ENCODE measurements at places on chromosomes 2 and 18.

GRCh38 chr2:56182420-56182819, 1.4 kb upstream of the CCDC85A start:
- DNase-seq = no peak

- DNase-seq = no peak
Observed at GRCh38 chr18:35019933-35020332, 21.3 kb upstream of the MAPRE2 start.

DNA sequence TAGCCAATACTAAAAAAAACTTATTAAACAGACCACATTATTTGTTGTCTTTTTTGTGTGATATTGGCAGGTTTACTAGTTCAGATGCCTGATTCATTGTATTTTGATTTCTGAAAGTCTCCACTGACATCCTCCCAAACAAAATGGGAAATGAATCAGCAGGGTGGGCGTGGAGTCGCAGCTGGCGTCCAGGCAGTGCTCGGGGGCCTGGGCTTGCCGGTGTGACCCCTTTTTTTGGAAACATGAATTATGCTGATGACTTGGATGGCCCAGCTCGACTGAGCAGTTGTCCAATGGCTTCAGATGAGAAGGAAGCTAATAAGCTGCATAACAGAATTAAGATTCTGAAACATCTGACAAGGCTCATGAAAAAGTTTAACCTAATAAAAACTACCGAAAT, 1.7 kb upstream of the KCNG2 start:
- no peak for DNase-seq

- DNase-seq = no peak
Observed at GRCh38 chr2:98805412-98806171, 74.7 kb upstream of the MGAT4A start.

DNA sequence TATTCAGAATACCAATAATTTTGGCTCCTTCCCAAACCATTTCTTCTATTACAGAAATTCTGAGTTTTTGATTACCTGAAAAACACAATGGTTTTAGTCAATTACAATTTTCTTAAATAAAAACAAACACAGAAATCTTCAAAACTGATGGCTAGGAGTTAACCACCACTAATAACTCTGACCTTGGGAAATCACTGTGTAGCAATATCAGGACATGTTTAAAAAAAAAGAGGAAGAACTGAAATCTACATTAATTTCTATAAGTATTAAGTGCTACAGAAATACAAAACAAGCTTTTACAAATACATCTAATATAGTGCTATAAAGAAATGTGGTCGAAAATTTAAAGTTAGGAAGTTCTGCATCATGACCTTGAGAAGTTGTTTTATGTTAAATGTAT, 14.9 kb downstream of the L3MBTL4 start:
- DNase-seq = no peak

- peak; percentile 56 for DNase-seq
Observed at GRCh38 chr2:141493936-141494335, 636.9 kb downstream of the LRP1B start.

GRCh38 chr2:42987112-42987922, 194.9 kb upstream of the HAAO start:
- no peak for DNase-seq

GRCh38 chr2:241379481-241380480, 23.7 kb downstream of the FARP2 start:
- no peak for DNase-seq

GRCh38 chr18:27227721-27228120, 42.6 kb upstream of the CHST9 start:
- no peak for DNase-seq

DNA sequence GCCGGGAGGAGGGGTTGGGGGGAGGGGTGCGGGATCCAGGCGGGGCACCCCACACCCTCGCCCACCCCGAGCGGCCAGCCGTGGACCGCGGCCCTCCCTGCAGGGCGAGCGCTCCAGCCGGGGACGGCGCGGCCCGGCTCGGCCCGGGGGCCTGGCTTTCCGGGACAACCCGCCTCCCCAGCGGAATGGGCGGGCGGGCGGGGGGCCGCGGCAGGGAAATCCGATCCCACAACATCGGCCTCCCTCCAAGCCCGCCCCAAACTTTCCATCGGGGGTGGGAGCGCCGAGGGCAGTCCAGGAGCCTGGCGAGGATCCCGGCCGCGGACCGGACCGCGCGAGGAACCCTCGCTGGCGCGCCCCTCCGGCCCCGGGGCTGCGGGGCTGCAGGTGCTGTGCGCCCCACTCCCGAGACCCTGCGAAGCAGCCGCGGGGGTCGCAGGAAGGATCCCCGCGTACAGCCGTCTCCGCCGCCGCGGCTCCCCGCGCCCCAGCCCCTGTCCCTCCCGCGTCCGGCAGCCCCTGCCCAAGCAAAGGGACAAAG, 529 bp downstream of the SEMA4C start:
- DNase-seq = no peak

GRCh38 chr2:194327196-194327888, 1329.7 kb upstream of the SLC39A10 start:
- DNase-seq = no peak

DNA sequence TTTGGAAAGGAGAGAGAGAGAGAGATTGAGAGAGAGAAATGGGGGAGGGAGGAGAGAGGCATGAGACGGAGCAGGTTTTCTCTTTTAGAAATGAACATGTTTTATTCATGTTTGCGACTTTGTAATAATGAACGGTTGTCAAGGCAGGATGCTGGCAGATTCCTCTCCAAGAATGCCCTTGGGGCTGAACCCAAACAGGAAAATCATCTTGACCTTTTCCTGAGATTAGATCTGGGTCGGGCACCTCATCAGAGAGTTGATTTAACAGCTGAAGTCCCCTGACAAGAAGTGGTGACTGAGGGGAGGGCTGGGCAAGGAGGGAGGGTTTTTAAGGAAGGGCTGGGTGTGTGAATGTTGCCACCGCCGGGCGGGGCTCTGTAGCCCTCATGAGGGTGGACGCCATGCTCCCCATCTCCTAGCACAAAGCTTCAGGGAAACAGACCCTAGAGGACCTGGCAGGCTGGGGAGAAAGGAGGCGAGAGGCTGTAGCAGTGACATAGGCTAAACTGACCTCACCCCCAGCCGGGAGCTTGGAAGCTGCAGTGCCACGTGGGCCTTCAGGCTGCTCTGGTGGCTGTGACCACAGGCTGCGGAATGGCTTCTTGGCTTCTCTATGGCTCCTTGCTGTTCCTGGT, 60.0 kb downstream of the LIPG start:
- DNase-seq = no peak

- no peak for DNase-seq
Observed at GRCh38 chr2:101718479-101718878, 21.0 kb downstream of the MAP4K4 start.

DNA sequence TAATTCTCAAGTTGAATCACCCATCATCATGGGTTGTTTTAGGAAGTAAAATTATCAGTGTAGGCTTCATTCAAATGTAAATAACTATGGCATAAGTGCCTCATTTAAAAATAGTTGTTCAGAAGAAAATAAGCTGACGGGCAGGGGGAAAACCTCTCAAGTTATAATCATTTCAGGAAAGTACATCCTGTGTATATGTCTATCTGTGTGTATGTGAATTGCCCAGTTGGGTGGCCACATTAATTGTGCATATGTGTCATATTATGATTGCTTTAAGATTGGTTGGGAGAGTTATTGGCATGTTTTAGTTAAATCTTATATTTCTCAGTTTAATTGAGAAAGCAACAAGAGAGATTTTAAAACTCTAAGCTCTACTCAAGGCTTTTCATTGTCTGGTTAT, 282.8 kb upstream of the VWC2L start:
- no peak for DNase-seq
